ENCODE measurements at places on chromosomes 13 and 19. TPM values are rescaled to one million over a fixed set of nuclear protein-coding genes. Genes with fewer than 3 reads are reported as not detected.

The TMPRSS9 gene
- polyA plus RNA-seq, result not detected

The SCEL gene
- not detected for polyA plus RNA-seq

The POU2F2 gene
- 1.9 TPM for polyA plus RNA-seq

The PLIN4 gene
- 0.07 TPM for polyA plus RNA-seq

The ERICH4 gene
- not detected for polyA plus RNA-seq

The WDR88 gene
- not detected for polyA plus RNA-seq

The DLEU7 gene
- polyA plus RNA-seq, result not detected

The GAS6 gene
- polyA plus RNA-seq, result 356 TPM

The NBEA gene
- polyA plus RNA-seq, result 1.3 TPM

The LILRB3 gene
- not detected for polyA plus RNA-seq

The N4BP2L1 gene
- polyA plus RNA-seq, result 0.88 TPM

DNA sequence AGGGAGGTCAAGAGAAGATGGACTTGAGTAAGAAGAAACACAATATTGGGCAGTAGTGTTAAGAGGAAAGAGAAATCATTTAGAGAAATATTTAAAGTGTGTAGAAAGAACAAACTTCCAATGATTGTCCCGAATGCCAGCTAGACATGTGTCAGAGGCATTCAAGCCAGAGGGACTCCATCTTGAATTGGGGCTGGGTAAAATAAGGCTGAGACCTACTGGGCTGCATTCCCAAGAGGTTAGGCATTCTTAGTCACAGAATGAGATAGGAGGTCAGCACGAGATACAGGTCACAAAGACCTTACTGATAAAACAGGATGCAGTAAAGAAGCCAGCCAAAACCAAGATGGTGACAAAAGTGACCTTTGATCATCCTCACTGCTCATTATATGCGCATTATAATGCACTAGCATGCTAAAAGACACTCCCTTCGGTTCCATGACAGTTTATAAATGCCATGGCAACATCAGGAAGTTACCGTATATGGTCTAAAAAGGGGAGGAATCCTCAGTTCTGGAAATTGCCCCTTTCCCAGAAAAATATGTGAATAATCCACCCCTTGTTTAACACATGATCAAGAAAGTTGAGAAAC lies 127.0 kb upstream of the IPO5 start:
- DNase-seq, result no peak

DNA sequence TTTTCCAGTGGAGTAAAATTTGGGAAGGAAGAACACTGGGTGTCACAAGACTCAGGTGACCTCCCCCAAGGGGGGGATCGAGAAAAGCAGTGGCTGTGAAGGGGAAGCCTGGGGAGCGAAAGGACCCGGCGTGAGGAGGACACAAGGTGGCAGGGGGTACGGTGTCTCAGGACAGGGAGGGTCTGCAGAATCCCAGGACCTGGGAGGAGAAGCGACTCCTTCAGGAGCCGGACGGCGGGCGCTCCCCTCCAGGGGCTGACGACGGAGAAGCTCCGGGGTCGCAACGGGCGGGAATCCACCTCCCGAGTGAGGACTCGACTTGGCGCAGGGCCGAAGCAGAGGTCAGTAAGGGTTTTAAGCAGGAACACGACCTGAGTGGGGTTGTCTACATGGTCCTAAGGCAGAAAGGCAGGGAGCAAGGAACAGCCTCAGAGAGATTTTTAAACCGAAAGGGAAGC lies 529 bp downstream of the ZNF836 start:
- DNase-seq, result no peak

- no peak for DNase-seq
Measured at GRCh38 chr19:22427547-22427946, 5.4 kb upstream of the ZNF98 start.

- no peak for DNase-seq
Measured at GRCh38 chr19:46368116-46368515, 21.2 kb downstream of the PPP5C start.

GRCh38 chr13:42028113-42028799 lies 20.2 kb upstream of the DGKH start:
- no peak for DNase-seq

DNA sequence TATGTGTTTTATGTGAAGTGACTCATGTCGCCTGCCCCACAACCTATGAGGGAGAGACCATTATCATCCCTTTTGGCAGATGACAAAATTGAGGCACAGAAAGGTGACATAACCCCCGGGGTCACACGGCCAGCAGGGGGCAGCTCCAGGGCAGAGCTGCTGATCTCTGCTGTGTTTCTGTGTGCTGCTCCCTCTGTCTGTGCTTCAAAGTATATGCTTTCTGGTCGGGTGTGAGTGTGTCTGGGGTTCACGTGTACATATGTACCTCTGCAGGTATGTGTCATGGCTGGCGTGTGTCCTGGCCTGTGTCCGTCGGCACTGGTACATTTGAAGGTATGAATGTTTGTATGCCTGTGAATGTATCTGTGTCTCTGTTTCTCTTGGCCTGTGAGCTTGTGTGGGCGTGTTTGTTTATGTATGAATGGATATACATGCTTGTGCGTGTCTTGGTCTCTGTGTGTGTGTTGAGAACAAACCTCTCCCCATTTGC lies 7.1 kb downstream of the LIPE start:
- no peak for DNase-seq

GRCh38 chr13:36475468-36475867 lies 43.2 kb downstream of the CCNA1 start:
- no peak for DNase-seq

DNA sequence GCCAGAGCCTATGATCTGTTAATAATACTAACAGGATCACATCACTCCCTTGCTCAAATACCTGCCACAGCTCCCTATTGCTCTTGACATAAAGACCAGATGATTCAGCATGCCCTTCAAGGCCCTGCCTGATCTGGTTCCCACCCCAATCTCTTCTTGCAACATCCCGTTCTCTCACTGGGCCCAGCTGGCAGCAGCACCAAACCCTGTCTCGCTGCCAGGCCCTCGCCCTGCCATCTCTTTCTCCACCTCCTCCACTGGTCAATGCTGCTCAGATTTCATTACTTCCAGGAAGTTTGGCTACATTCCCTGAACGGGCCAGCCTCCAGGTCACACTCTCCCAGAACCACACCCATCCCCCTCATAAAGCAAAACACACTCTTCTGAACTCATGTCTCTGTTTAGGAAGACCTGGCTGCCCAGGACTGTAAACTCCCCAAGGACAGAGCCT lies 8.6 kb upstream of the BCAT2 start:
- peak; percentile 59 for DNase-seq

DNA sequence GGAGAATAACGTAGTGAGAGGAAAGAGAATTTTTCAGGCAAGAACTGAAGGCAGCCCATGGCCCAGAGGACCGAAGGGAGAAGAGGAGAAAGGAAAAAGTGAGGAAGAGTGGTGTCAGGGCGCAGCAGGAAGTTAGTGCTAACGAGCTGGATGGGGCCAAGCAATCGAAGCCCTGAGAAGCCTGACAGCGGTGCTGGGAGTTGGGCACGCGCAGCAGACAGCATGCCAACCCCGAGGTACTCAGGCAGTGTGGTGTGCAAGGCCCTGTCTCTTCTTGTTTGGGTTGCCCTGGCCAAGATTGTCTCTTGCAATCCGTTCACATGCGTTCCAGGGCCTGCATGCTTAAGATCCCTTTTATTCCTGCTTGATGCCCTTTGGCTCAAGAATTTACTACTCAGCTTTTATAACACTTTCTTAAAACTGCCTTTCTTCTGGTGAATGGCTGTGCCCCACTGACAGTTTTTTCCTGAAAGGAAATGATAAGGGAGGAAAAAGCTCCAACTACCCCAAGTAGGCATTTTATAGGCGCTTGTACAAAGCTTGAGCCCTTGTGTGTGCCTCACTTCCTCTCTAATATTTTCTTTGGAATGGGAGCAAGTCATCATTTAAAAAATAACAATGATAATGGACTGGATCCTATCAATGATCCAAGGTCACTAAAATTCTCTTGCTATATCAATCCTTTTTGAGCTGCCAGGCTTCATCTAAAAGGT lies 115.4 kb downstream of the FLT1 start:
- DNase-seq, result no peak

DNA sequence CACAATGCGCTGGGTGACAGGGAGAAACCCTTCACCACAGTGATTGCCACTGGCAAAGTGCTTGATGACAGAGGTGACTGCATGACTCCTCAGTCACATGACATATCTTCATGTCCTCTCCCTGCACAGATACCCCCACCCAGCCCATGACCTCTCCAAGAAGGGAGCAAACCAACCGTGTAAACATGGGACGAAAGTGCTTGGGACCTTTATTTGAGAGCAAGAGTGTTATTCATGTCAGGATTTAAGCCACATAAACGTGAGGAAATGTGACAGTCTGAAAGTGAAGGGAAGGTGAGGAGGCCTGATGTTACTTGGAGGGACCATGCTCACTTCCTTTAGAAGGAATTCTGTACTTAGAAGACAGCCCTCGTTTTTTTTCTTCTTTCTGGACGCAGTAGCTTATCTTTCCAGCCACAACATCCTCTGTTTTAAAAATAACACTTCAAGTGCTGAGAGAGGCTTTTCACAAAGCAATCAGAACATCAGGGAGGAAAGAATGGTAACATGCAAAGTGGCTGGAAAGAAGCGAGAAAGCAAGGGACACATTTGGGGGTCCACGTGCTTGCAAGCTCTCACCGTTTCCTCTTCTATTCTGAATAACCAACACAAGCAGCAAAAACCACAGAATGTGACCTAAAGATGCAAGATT lies 35.6 kb downstream of the EPS15L1 start:
- no peak for DNase-seq

GRCh38 chr19:8639821-8640401 lies 9.5 kb downstream of the NFILZ start:
- DNase-seq, result no peak

GRCh38 chr13:41500511-41500910 lies 43.2 kb downstream of the RGCC start:
- no peak for DNase-seq

DNA sequence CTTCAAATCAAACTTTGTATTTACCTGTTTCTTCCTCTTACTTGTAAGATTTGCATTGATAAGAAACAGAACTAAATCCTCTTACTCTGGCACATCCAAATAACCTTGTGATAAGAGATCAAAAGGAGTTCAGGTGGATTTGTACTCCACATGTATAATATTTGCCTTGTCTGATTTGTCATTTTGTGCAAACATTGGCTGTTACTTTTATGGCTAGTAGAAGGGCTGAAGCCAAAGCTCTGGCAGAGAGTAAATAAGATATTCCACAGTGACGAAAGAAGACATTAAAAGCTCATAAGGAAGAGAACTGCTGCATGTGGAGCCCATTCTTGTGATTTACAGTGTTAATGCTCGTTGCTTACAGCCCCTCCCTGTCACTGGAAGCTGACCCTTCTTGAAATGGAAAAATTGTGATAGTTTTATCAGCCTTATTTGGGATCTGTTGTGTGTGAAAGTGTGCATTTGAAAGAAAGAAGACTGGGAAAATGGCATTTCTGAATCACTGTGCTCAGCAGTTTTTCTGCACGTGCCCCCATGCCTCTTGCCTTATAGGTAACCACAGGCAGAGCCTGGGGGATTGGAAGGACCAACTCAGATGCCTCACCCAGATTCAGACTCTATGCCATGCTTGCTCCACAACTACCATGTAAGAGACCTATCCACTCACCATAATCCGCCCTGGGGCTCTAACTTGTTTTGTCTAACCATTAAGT lies 68.2 kb downstream of the OXGR1 start:
- DNase-seq, result no peak

GRCh38 chr19:50492303-50493052 lies 15.8 kb upstream of the GARIN5A start:
- no peak for DNase-seq

DNA sequence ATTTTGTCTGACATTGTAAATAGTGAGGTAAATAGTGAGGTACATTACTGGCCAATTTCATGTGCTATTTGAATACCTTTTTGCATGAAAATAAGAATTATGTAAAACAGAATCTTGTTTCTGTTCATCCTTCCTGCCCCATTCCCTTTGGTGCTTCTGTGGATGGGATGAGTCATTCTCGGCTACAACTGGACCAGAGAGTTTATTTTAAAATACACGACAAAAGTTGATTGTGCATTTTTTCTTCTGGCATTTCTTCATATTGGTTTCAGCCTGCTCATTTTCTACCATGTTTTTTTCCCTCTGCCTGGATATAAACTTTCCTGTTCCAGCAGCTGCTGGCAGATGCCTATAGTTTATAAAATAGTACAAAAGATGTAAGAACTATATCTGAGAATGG lies 107.5 kb downstream of the CYSLTR2 start:
- DNase-seq, result no peak

DNA sequence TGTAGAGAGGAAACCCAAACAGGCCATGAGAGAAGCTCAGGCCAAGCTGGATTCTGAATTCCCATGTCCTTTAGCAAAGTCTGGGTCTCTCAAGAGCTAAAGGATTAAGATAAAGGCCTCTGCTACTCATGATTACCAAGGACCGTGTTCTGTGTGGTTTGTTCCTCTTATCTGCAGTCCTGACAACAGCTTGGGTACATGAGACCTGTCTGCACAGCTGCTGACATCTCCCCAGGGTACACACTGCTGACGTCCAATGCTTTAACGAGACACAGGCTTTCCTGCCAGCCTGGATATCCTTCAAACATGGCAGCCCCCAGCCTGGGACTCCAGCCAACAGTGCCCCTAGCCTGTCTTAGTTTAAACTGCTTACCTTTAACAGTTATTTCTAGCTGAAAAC lies 211.0 kb downstream of the SLC7A1 start:
- DNase-seq, result no peak

DNA sequence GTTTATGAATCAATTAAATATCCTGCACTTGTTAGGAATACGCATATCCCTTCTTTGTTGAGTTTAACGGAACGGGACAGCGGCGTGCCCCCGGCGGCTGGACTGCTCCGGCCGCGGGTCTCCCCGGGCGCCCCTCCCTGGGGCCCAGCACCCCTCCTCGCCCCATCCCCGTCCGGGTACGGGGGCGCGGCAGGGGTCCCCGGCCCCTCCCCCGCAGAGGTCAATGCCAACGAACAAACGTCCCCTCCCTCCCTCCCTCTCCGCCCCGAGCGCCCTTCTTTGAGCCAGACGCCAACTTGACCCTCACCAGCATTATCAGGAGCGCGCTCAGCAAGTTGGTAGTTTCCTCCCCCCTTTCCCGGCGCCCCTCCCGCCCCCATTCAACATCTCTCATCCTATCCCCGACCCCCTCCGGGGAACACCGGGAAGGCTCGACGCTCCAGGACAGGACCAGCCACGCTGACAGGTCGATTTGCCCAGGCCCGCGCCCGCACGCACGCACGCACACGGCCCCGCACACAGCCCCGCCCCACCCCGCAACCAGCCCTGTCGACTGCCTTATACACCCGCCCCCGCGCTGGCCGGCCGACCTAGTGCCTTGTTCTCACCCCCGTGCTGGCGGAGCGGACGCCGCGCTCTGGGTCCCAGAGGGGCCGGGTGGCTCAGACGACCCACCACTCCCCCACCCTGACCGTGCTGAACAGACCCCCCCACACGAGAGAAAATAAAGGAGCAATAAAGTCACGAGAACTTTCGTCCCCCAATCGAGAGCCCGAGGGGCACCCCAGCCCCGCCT lies 5.0 kb downstream of the LYL1 start:
- no peak for DNase-seq

DNA sequence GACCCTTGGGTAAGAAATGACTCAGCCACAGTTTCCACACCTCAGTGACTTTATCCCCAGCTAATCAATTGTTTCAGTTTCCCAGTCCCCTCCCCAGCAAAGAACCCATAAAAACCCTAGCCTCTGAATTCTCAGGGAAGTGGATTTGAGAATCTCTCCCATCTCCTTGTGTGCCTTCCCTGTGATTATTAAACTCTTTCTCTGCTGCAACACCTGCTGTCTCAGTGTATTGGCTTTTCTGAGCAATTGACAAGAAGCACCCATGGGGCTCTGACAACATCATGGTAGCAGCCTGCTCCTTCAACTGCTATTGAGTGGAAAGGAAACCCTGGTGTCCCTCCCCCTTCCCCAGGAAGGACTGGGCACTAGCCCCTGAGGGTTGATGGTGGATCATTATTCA lies 73.7 kb downstream of the UQCRFS1 start:
- no peak for DNase-seq

GRCh38 chr19:14004619-14005348 lies 1.3 kb downstream of the RFX1 start:
- no peak for DNase-seq

Data from AG04450 (cell line).